ENCODE measurements at places on chromosomes 1 and 21.
A peak's percentile ranks its signal among the peaks of the same experiment; 100 is the strongest.

GRCh38 chr1:201585901-201586300 is 47.0 kb downstream of the NAV1 start:
- DNase-seq, result no peak

DNA sequence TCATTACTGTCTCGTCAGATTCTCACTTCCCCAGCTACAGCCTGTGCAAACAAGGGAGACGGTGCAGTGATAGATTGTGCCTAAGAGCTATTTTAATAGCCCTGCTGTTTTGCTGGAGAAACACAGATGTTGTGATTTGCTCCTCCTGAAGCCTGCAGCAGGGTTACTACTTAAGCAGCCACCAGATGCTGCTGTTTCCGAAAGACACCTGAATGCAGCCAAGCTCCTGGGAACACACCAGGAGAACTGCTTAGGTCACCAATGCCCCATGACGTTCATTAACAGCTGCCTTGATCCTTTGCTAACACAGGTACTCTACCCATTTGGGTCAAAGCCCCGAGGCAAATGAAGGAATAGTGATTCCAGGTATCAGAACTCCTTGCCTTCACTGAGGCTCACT is 411.8 kb upstream of the DAB1 start:
- no peak for DNase-seq

DNA sequence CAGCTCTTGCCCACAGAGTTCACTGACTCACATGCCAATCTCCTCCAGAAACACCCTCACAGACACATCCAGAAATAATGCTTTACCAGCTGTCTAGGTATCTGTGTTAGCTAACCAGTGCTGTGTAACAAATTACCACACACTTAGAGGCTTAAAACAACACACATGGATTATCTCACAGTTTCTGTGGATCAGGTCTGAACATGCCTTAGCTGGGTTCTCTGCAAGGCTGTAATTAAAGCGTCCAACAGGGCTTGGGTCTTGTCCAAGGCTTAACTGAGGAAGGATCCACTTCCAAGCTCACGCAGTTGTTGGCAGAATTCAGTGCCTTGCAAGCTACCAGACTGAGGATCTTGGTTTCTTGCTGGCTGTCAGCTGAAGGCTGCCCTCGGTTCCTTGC is 92.5 kb upstream of the RGS4 start:
- no peak for DNase-seq

DNA sequence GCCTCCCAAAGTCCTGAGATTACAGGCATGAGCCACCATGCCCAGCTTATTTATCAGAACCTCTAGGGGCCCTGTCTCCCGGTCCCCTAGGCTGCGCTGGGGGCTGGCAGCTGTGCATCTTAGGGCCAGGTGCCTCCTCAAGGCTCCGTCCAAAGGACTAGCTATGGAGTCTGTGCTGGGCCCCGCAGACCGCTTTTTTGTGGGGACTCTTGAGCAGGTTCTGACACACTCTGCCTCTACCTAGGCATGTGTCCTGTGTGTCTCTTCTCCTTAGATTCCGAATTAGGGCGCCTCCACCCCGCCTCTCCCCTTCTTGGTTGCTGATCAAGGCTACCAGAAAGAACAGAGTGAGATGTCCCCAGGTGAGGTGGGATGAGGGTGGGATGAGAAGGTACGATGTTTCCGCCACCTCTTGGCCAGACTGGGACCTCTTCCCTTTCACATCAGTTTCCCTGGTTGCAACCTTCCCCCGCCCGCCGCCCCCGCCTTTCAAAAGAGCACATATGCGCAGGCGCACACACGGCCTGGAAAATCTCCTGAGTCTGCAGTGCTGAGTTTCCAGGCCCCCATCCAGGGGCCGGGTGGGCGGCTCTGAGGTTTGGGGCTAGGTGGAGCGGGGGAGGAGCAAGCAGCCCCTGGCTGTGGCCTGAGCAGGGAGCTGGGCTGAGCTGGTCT is 5.0 kb upstream of the PTPN7 start:
- no peak for DNase-seq

GRCh38 chr21:42571391-42572150 is 57.9 kb downstream of the SLC37A1 start:
- no peak for DNase-seq

GRCh38 chr1:5976726-5977493 is 15.3 kb downstream of the NPHP4 start:
- DNase-seq, result no peak

- DNase-seq, result no peak
Observed at GRCh38 chr1:88462488-88463261, 221.4 kb upstream of the PKN2 start.

DNA sequence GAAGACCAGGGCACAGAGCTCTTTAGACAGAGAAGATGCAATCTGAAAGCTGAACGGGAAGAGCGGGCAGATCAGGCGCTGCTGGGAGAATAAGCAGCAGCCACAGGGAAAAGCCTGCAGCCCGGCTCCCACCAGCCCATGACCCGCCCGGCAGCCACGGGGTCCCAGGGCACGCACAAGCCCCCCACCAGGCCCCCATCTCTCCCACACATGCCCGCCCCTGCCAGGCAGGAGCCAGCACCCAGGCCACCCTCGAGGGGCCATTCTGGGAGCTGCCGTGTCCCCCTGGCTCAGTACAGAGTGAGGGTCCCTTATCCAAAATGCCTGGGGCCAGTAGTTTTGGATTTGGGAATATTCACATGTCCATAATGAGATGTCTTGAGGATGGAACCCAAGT is 16.3 kb downstream of the SLC19A1 start:
- no peak for DNase-seq

GRCh38 chr21:34065027-34065426 is 8.4 kb upstream of the MRPS6 start:
- no peak for DNase-seq

DNA sequence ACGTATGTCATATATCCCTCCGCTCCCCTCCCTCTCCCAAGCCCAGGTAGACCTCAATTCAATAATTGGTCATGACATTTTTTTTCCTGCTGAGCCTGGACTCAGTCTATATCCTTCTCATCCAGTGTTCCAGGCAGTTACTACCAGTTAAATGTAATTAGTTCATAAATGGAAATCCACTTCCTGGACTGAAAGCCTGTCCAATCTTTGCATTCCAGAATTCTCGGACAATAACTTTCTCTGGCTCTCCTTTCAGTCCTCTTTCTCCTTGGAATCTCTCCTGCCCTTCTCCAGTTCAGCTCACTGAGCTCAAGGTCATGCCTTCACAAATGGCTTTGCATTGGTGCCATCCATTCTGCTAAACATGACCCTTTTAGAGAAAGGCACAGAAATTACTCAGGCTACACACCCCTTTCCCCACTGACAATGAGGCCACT is 34.8 kb downstream of the VWA5B1 start:
- no peak for DNase-seq

DNA sequence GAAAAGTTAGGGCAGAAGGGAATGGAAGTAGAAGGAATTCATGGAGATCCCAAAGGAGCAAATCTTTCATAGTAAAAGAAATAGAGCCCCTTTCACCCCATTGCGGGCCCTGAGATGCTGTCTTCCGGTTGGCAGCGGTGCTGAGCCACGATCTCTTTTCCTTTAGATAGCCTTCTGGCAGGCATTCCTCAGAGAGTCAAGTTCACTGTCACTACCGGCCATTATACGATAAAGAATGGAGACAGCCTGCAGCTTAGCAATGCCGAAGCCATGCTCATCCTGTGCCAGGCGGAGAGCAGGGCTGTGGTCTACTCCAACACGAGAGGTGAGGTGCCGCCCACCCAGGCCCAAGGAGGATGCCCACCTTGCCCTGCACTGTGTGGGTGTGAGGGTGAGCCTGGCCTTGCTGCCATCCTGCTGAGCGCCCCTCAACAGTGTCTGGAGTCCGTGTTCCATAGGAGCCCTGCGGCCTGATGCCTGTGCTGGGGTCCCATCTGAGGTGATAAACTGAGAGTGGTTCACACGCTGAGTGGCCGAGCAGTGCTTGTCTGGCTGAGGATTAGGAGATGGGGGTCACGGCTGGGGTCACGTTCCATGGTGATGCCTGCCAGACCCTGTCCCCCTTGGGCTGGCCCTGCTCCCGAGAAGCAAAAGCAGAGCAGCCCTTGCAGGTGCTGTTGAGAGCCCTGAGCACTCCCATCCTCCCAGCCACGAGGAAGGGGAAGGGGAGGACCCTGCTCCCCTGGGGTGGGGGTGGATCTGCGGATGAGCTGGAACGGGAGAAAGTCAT is 20.4 kb upstream of the PWP2 start:
- no peak for DNase-seq

- DNase-seq, result no peak
Observed at GRCh38 chr21:34736116-34736874, 67.5 kb downstream of the CLIC6 start.

DNA sequence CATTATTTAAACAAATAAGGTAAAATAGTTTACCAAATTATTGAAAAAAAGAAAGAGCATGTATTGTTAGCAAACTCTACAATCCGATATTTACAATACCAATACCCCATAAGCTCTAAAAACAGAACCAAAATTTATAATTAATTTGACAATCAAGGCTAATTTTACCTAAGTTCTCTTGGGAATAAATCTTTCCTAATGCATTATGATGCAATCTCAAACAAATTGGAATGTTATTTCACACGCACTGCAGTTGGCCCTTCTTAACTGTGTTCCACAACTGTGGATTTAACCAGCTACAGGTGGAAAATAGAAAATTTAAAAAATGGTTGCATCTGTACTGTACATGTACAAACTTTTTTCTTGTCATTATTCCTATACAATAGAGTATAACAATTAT is 300.1 kb downstream of the BRINP3 start:
- DNase-seq, result no peak

DNA sequence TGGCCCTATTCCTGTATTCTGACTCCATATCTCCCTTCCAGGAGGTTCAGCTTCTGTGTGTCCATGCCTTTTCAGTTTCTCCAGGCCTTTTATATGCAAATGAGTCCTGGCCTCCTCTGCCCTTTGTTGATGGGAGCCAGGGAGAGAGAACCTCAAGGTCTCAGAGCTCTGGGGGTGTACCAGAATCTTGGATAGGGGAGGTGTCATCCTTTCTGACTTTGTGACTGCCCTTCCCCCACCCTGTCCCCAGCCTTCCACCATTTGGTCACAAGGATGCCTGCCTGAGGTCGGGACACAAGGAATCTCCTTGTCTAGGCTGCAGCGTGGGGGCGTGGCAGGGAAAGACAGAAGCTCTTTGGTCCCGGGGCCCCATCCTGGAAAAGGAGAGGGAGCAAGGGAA is 18.6 kb downstream of the LURAP1 start:
- DNase-seq, result no peak

GRCh38 chr1:66374561-66375111 is 159.3 kb upstream of the SGIP1 start:
- peak; percentile 31 for DNase-seq

- peak; percentile 39 for DNase-seq
Observed at GRCh38 chr1:111399792-111400610, 27.5 kb downstream of the OVGP1 start.

GRCh38 chr1:29920316-29920715 is 684.0 kb downstream of the PTPRU start:
- no peak for DNase-seq

GRCh38 chr1:16161717-16162116 is 5.8 kb upstream of the EPHA2 start:
- no peak for DNase-seq

DNA sequence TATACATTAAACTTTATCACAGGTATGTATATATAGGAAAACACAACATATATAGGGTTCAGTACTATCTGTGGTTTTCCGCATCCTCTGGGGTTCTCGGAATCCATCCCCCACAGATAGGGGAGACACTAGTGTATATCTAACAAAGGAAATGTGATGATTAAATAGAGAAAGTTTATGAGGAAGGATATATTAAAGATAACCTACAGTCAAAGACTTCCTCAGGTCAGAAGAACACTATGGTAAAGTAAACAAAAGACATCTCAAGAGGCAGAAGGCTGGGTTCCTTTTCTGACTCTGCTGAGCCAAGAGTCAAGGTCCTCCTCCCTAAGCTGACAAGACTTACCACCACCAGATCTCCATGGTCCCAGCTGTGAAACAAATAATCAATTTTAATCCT is 12.1 kb downstream of the USP24 start:
- no peak for DNase-seq
